NCI-H446 treated with DMSO at 0.1 percent for 48 hours (cell line): ENCODE measurements at places on chromosomes 7 and 10.

GRCh38 chr7:101687791-101688182, 58.7 kb upstream of the MYL10 start:
- DNase-seq: no peak

DNA sequence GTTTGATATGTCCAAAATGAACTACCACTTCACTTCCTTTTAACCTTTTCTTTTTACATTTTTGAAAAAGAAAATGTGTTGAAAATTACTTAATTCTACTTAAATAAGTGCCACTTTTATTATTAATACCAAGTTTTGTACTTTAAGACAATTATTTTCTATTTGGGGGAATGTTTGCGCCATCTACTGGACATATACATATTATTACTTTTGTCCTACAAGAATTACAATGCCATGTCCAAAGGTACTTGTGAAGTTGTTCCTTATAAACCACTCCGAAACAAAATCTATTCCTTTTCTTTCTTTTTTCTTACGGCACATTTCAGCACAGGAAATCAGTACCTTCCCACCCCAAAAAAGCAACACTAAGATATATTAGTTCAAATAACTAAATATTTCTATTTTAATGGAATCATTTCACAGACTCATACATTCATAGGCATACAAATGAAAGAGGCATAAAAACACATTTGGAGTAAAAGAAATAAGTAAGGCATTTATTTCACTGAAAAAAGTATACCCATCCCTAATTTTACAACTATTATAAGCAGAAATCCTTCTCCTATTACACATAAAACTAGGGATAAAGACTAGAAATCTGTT, 169.9 kb downstream of the RNF133 start:
- no peak for DNase-seq

DNA sequence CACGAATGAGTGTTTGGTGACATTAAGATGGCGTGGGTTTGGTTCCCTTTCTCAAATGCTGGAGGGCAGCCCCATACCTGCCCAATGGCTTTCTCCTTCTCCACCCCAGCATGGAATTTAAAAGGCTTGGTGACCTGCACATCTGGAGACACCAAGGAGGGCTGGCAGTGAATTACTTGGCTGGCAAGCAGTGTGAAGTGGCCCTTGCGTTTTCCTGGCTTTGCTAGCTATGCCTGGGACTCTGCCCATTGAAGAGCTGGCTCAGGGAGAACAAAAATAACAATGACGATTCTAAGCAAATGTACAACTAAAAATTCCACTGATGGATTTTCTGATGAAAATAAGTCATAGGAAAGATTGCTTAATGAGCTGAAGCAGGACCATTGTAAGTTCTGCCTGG, 203.7 kb downstream of the CYP26A1 start:
- no peak for DNase-seq

DNA sequence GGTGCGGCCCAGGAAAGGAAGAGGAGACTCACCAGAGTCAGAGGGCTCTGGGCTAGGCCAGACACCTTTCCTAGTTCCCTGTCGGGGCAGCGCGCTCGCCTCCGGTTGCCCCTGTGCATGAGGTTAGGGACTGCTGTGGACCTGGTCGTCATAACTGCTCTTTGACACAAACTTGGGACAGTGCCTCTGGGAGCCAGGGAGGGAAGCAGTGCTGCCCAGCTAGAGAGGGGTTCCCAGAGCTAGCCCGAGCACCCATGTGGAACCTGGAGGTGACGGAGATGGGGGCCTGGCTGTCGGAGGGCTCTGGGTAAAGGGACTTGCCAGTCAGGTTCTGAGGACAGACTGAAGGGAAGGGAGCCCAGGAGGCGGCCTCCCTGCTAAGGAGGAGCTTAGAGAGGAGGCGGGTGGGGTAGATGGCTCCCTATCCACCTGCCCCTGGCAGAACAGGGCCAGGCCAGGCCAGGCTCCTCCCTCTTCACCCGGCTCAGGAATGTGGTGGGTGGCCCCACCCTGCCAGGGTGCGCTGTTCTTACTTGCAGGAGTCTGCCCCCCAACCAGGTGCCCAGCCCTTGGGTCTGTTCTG, 29.7 kb downstream of the AGAP3 start:
- DNase-seq: no peak

GRCh38 chr10:30434273-30435072, 489 bp downstream of the MAP3K8 start:
- DNase-seq: no peak

DNA sequence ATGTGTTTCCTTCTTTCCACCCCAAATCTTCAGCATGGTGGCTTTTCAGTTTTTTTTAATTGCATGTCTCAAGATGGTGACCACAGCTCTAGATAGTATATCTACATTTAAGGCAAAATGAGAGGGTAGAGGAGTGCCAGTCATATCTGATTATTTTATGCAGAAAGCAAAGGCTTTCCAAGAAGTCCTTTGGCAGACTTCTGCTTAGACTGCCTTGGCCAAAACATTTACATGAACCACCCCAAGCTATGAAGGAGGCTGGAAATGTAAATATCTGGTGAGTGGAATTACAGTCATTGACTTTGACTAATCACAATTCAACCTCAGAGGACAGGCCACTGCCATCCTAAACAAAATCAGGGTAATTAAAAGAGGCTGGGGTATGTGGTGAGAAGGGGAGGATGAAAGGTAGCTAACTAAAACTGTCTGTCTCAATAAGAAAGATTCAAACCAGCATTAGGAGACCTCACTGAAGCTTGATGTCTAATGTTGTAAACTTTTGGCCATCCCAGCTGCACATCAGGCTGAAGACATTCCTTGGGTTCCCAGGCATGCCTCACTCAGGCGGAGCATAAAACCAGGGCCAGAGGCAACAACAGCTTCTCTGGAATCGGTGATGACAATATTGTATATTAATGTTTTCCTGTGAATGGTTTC, 53.4 kb downstream of the PPP1R3C start:
- no peak for DNase-seq

DNA sequence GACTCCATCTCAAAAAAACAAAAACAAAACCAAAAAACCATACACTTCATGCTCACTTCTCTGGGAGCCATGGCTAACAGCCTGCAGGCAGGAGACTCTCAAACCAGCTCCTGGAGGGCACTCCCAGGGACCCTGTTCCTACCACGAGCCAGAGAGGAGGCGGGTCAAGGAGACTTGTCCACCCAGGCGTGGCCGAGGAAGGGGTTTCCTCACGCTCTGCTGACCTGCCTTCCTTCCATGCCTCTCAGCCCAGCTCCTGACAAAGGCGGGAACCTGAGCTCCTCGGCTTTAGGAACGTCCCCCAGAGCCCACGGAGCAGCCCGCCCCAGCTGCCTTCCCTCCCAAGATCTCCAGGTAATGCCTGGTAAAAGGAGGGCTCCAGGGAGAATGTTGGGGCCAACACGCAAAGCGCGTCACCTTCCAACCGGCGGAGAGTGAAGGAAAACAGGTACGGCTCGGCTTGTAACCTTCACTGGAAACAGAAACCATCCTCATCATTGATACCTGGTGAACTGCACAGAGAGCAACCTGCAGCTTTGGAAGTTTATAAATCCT, 9.5 kb downstream of the GPR146 start:
- DNase-seq: no peak

GRCh38 chr10:114624951-114625780, 32.9 kb downstream of the ABLIM1 start:
- no peak for DNase-seq

GRCh38 chr10:24887855-24888231, 64.6 kb downstream of the PRTFDC1 start:
- no peak for DNase-seq

DNA sequence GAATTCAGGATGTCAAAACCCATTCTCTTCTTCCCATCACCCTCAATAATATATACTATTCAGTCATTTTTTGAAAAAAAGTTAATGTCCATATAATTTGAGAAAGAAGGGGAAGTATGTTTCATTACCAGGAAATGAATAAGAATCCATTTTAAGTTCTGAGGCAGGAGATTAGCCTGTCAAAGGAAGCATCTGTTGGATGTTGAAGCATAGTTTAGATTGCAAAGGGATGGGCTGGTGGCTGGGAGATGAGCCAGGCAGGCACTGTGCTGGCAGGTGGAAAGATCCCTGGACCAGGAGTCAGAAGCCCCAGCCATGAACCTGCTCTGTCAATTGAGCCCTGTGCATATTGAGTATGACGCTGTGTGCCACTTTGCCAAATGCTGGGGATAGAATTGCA, 48.4 kb upstream of the CRTAC1 start:
- DNase-seq: no peak

DNA sequence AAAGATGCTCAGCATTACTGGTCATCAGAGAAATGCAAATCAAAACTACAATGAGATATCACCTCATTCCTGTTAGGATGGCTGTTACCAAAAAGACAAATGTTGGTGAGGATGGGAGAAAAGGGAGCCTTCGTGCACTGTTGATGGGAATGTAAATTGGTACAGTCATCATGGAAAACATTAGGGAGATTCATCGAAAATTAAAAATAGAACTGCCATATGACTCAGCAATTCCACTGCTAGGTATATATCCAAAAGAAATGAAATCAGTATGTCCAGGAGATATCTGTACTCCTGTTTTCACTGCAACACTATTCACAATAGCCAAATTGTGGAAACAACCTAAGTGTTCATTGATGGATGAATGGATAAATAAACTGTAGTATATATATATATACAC, 228.1 kb downstream of the ACTR3B start:
- no peak for DNase-seq

DNA sequence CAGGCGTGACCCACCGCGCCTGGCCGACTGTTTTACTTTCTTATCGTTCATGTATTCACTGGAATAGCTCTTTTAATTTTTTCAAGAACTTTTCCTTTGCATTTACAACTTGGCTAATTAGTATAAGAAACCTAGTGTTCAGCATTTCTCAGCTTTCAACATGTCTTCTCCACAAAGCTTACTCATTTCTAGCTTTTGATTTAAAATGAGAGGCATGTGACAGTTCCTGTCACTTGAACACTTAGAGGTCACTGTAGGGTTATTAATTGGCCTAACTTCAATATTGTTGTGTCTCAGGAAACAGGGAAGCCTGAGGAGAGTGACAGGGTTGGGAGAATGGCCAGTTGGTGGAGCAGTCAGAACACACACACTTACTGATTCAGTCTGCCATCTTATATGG, 125.1 kb upstream of the GPR22 start:
- no peak for DNase-seq

GRCh38 chr7:92904244-92905131, 68.1 kb upstream of the CDK6 start:
- DNase-seq: no peak

DNA sequence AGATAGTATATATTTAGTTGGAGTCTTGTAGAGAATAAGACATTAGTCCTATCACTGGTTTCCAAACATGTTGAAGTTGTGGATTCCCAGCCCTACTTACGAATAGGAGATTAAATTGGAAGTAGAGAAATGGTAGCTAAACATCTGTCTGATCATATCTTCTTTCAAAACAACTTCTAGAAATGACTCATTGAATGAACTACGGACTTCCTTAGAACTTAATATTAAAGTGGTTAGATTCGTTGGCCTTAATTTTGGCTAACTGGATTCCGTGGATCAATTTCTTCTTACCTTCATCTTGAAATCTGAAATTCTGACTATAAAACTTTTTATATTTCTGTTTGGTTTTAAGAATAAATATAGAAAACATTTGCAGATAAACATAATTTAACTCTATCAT, 3.4 kb downstream of the PHF14 start:
- no peak for DNase-seq

DNA sequence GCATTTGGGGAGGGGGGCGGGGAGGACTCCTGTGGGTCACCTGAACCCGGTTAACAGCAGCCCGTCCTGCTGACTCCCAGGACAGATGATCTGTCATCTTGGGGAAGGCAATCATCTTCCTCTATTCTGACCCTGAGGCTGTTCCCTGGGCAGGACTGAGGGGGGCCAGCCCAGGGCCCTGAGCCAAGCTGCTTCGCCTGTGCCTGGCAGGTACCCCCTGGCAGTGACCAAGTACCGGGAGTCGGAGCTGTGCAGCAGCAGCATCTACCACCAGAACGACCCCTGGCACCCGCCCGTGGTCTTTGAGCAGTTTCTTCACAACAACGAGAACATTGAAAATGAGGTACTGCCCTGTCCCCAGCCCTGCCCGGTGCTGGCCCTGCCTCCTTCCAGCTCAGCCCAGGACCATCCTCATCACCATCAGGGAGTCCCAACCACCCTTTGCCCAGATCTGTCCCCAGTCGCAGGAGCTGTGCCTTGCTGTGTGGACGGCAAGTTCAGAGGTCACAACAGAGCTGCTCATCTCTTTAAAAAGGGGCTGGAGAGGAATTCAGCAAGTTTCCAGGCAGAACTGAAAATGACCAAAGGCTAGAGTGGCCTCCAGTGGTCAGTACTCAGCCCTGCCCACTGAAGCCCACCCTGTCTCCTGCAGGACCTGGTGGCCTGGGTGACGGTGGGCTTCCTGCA, 8.1 kb downstream of the AOC1 start:
- no peak for DNase-seq

GRCh38 chr7:36863901-36864701, 139.8 kb upstream of the AOAH start:
- DNase-seq: no peak

- DNase-seq: no peak
Measured at GRCh38 chr7:150374472-150374871, 4.7 kb upstream of the ZNF775 start.

DNA sequence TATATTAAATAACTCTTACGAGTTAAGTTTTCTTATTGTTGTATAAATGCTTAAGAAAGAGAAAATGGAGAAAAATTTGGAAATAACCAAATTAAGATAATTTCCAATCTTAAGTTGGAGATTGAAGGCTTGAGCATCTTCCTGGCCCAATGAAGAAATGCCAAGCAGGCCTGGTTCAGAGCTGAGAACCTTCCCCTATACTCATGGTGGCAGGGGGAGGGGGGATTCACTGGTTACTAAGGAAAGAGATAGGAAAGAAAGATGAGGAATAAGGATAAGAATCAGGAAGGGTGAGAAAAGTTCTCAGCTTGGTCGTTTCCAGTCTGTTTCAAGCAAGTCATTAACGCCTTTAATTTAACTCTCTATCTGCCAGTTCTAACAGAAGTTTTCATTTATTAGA, 166.2 kb downstream of the AVL9 start:
- DNase-seq: no peak

- DNase-seq: no peak
Measured at GRCh38 chr10:11286261-11286852, 268.7 kb downstream of the CELF2 start.

DNA sequence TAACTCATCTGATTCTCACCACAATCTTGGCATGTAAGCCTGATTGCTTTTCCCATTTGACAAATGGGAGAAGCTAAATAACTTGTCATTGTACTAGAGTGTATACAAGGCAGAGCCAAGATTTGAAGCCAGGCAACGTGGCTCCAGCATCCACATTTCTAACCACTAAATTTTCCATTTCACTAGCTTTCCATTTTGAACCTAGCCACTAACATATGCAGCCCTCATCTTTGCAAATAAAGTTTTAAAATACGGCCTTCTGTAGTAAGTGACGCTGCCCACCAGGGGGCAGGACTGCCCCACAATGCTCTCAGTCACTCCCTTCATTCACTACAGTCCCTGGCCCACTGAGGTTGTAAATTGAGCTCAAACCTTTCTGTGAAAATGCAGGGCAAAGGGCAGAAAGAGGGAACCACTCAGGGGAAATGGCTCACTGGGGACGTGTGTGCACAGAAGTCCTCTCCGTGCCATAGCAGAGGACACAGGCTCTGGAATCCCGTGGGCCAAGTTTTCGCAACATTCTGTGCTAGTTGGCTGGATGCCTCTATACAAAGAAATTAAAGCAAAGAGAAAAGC, 315.7 kb downstream of the TNS3 start:
- no peak for DNase-seq
